Suppressor macrophage treated with lipopolysaccharide for 4 hours (primary cell): ENCODE measurements at places on chromosomes 5 and 9.

- no peak for DNase-seq
Measured at GRCh38 chr5:6484899-6485298, 36.2 kb downstream of the UBE2QL1 start.

DNA sequence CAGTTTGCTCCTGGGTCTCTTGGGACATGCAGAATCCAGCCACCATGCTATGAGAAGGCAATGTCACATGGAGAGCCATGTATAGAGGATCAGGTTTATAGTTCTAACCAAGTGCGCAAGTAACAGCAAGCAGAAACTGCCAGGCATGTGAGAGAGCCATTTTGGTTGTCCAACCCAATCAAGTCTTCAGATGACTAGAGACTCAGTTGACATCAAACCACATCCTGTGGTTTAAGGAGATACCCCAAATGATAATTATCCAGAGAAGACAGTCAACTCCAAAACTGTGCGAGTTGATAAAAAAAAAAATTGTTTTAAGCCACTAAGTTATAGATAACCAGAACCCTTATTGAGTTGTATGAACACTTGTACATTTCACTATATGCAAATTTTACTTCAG, 40.2 kb downstream of the TMEM232 start:
- DNase-seq, result no peak

GRCh38 chr5:45796959-45797553, 100.9 kb upstream of the HCN1 start:
- DNase-seq, result peak; percentile 3

- no peak for DNase-seq
Measured at GRCh38 chr5:34609951-34610441, 46.1 kb upstream of the RAI14 start.

GRCh38 chr9:95912773-95913172, 37.3 kb downstream of the ERCC6L2 start:
- no peak for DNase-seq
